ENCODE measurements at places on chromosomes 2 and 18. TPM values are rescaled to one million over a fixed set of nuclear protein-coding genes. Genes with fewer than 3 reads are reported as not detected.

Gene LYG1
- 0.12 TPM for total RNA-seq

Gene PPIL3
- total RNA-seq = 61.4 TPM

Gene TEX44
- total RNA-seq = not detected

Gene LINC00305
- total RNA-seq = not detected

Gene GNLY
- not detected for total RNA-seq

DNA sequence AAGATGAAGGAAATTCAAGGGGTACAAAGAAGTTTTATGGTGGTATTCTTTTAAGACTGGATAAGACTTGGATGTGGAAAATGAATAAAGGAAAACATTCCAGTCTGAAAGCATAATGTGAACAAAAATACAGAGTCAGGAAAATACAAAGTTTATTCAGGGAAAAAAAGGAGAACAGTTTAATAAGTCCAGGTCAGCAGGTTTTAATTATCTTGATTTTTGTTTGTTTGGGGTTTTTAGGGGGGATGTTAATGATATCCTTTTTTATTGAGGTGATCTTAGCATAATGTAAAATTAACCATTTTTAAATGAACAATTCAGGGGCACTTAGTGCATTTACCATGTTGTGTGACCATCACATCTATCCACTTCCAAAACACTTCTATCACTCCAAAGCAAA lies 80.6 kb downstream of the NBAS start:
- no peak for DNase-seq

DNA sequence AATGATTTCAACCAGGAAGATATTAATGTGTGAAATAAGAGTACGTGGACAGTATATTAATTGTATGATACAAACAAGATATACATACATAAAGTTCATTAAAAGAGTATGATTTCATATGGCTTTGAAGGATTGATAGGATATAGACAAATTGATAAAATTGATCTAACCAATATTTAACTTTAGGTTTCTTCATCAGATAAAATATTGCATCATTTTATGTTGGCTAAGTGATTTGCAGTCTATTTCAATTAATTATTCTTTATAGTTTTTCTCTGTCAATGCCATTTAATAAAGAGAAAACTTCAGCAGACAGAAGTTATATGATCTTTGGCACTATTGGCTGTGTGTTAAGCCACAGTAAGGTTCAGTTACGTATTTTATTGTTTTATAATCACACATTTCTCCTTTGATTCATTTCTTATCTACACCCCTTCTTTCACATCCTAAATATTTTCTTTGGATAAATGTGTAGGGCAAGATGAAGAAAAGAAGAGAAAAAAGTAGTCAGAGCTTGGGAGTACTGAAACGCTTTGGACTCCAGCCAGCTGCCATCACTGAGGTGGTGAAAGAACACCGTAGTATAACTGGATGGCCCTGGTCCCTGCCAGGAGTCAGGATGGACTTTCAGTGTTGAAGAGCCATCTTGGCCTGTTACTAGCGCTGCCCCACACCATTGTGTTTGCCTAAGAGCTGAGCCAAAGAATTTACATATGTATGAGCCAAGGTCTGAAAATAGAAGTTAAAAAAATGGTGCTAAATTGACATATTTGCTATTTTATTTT lies 9.8 kb upstream of the CPS1 start:
- DNase-seq = no peak

- no peak for DNase-seq
Measured at GRCh38 chr2:181300600-181301291, 156.4 kb upstream of the ITGA4 start.

GRCh38 chr2:191941376-191941929 lies 94.6 kb upstream of the CAVIN2 start:
- DNase-seq = no peak

DNA sequence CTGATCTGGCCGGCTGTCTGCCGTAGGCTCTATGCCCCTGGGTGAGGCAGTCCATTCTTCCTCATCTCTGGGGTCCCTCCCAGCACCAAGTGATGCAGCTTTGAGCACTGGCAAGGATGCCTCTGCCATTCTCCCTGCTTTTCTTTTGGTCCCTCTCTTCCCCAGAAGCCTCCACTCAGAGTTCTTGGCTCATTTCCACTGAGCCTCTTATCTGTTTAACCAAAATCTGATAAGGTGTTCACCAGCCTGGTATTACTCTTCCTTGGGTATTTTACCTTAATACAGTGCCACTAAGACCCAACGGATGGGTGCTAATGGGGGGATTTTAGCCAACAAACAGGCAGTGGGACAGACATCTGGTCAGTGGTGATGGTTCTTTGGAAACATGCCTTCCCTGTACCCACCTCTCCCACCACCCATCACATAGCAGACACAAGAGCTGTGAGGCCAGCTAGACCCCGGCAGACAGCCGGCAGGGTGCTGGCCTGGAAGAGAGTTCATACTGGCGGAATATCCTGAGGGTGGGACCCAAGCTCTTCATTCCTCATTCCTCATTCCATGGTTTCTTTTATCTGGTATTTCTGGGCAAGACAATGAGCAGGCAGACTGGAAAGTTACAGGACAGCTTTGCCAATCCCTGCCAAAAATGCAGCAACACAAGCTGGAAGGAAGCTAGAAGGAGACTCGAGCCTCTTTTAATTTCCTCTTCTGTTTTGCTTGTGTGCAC lies 34.6 kb downstream of the ZBTB7C start:
- DNase-seq = no peak

- DNase-seq = no peak
Measured at GRCh38 chr2:241865957-241866789, 3.4 kb upstream of the RTP5 start.

- DNase-seq = no peak
Measured at GRCh38 chr2:238123218-238123971, 15.1 kb upstream of the KLHL30 start.

All from H4 (cell line).